ENCODE measurements at places on chromosomes 3 and 15.

- DNase-seq = no peak
These were observed 55.9 kb upstream of the LIMD1 start for GRCh38 chr3:45538641-45538986.

GRCh38 chr3:183635107-183635430, 354 bp upstream of the KLHL24 start:
- no peak for DNase-seq

GRCh38 chr3:186342197-186342596, 19.8 kb downstream of the DGKG start:
- no peak for DNase-seq

- no peak for DNase-seq
These were observed 2.1 kb downstream of the ATP11B start for GRCh38 chr3:182795389-182795782.

- DNase-seq = no peak
These were observed 472.7 kb upstream of the NR2F2 start for GRCh38 chr15:95857758-95858157.

DNA sequence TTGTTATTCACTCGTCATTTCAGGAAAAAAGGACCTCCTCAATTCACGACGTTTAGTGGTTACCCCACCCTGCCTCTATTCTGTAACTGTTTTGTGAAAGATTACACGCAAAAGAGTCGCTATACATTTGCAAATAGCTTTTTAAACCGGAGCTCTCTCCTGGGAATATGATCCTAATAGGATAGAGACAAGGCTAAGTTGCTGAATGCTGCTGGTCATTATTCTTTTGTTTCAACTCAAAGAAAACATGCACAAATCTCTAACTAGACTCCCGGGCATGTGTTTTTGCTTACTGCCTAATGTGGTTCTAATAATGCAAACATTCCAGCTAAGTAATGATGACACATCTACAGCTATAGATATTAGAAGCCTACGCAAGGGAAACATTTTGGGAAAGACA, 214.6 kb upstream of the MDFIC2 start:
- DNase-seq = no peak

- DNase-seq = no peak
These were observed 19.0 kb downstream of the PCYT1A start for GRCh38 chr3:196268284-196269163.

- DNase-seq = no peak
These were observed 2.5 kb downstream of the AMOTL2 start for GRCh38 chr3:134371542-134372324.

DNA sequence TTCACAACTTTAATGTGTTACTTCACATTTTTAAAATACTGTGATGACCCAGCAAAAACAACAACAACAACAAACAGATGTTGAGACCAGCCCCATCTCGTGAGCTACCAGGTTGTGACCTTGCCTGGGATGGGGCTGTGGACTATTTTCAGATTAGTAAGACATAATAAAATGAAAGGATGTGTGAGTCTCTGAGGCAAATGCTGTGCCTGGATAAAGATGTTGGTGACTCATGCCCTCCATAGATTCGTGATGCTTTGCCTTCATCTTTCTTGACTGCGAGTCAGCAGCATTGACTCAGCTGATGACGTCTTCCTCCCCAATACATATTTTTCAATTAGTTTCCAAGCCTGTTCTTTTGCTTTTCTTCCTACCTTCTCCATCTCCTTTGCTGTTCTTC, 453.0 kb upstream of the CFAP20DC start:
- DNase-seq = peak; percentile 28

GRCh38 chr3:142595581-142595950, 627 bp upstream of the PLS1 start:
- DNase-seq = no peak

- DNase-seq = no peak
These were observed 609 bp upstream of the UROC1 start for GRCh38 chr3:126517986-126518778.

- DNase-seq = no peak
These were observed 179.9 kb upstream of the PFN2 start for GRCh38 chr3:150150633-150151032.
